GM23248 (cell line): ENCODE measurements at places on chromosomes 12 and 14.

- DNase-seq, result no peak
Measured at GRCh38 chr14:92482621-92483319, 30.8 kb upstream of the RIN3 start.

DNA sequence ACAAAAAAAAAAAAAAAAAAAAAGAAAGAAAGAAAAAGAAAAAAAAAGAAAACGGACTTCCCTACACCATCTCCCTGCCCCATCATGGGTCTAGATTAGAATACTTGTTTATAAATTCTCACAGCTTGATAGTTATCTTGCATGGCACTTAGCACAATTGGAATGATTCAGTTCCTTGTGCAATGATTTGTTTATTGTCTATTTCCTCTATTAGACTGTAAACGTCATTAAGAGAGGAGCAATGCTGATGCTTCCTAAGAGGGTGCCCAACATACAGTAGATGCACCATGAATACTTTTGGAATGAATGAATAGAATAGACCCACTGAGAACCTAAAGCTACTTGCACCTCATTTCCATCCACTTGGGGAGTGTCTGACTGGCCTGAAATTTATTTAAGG, 40.8 kb downstream of the PAX9 start:
- no peak for DNase-seq

DNA sequence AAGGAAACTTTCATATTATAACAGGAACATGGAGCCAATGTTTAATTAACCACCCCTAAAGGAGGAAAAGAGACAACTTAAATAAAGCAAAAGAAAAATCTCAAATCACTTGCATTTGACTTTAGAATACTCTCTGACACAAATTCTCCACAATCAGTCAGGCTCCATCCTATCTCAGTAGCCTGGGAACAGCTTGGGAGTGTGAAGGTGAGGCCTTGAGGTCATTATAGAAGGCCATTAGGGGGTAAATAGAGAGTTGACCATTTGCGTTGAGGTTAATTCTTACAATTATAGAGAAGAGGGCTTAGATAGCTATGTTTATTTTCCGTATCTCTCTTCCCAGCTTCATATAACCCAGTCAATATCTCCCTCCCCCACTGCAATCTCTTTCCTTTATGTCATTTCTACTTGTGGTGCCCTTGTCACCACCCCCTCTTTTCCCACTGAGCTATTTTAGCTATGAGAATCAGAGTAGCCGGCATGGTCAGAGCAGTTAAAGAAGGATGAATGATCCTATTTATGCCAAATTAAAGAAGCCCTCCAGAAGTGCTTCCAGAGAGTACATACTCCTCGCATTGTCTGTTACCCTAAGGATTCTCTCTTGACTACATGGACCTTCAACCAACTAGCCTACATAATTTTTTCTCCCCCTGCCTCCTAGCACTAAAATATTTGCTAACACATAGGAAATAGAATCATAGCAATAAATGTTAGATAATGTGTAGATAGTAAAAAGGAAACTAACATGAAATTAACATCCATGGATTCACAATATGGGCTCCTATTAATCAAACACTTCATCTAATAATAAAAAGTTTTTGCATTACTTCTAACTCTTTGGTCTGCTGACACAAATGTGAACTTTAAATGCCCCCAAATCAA, 135.2 kb upstream of the KRR1 start:
- no peak for DNase-seq

DNA sequence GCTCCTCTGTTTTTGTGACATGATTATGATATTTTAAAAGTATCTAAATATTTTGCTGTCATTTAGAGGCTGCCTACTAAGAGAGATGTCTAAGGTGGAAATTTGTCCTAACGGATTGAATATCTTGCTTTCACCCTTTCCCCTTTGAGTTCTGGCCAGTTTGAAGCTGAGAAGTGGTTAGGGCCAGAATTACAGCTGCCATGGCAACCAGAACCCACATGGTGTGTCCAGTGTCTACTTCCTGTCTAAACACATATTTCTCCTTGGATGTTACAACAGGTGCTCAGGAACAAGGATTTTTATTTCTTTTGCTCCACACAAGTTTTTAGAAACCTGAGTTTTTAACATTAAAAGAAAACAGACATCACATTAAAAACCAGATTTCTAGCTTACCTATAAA, 335.1 kb upstream of the OR4E1 start:
- no peak for DNase-seq

DNA sequence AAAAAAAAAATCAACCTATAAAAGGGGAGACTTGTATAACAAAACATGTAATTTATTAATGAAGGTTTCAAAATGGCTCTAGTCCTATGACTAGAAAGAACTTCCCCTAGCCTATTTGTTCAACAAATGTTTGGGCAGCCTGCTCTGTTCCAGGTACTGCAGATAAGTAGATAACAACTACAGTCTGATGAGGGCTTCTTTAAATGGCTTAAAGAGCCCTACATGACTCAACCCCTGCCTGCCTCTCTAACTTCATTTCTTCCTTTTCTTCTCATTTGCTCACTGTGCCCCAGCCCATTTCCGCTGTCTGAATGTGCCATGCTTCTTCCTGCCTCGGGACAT, 21.5 kb downstream of the ALDH6A1 start:
- DNase-seq, result peak; percentile 48

GRCh38 chr12:111268738-111269572, 99.9 kb downstream of the PHETA1 start:
- peak; percentile 22 for DNase-seq

DNA sequence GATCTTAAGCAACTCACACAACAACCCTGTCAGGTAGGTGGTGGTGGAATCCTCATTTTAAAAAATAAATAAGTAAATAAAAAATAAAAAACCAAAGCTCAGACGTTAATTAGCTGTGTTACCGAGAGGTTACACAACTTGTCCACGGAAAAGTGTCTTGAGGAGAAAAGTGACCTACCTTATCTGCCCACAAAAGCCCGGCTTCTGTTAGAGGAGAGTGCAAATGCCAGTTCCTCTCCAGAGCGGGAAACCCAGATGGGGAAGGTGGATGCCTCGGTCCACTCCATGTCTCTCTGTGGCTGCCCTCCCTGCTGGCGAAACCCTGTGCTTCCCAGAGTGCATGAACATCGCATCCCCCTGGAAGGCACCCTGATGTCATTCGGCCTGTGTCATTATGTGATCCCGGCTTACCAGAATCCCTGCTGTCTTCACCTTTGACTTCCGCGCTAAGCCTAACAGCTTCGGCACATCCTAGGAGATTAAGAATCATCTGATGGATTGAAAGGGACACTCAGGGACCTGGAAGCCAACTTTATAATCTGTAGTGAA, 6.4 kb downstream of the MLXIP start:
- DNase-seq, result no peak

DNA sequence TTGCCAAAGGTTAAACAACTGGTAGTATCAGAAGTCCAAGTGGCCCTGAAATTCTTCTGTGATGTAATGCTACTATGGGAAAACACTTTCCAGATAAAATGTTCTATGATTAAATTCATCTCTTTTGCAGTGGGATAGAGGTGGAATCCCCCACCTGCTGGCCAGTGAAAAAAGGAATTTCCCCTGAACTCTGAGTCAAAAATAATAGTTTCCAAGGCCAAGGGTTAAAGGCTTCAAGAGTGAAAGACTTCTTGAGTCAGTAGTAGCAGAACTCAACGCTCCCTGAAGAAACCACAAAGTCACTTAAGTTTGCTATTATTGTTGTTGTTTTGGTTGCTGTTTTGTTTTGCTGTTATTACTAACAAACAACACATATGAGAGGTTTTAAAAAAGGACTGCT, 330.8 kb downstream of the SOX5 start:
- DNase-seq, result no peak

DNA sequence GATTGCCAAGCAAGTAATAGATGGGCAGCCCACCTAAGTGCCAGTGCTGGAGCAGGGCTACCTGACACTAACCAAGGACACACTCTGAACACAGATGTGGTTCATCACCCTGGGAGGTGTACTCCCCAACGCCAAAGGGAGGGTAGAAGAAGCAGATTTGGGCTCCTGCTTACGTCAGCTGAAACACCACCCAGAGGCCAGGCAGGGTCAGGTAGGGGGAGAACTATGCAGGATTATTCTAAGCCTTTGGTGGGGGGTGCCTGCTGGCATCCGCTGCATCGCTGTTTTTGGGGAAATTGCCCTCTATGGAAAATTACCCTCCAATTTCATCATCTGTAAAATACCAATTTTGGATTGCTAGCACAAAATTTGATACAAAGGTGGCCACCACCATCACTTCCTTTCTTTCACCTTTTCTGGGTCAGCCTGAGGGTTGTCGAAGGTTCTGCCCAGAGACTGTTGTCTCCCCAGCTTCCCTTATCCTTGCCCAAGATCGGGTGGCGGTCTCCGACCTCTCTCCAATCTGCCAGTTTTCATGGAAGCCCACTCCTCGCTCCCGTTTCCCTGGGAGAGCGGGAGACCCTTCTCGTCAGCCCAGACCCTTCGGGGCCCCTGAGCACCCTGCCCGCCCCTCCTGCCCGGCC, 535 bp downstream of the BIN2 start:
- no peak for DNase-seq

- DNase-seq, result no peak
Measured at GRCh38 chr12:29578070-29578469, 80.6 kb upstream of the OVCH1 start.

GRCh38 chr14:102210421-102211042, 70.8 kb downstream of the WDR20 start:
- no peak for DNase-seq

DNA sequence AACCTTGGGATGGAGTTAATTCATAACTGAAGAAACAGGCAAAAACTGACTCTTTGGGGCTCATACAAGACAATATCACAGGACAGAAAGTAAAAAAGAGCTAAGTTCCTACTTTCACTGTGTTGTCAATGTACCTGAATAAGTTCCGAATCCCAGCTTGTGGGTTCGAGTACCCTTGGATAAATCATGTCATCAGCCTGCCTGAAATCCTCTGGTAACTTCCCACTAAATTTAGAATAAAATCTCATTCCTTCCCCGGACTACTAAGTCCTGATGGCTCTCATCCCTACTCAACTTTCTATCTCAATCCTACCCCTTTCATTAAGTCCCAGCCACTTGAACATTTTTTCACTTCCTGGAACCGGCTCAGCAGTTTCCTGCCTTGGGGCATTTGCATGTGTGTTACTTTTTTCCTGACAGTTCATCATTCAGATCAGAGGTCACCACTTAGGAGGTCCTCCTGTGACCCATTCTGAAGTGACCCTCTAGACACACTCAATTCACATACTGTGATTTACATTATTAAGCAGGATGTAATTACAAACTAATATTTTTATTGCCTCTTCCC, 12.7 kb downstream of the ERP29 start:
- peak; percentile 12 for DNase-seq

DNA sequence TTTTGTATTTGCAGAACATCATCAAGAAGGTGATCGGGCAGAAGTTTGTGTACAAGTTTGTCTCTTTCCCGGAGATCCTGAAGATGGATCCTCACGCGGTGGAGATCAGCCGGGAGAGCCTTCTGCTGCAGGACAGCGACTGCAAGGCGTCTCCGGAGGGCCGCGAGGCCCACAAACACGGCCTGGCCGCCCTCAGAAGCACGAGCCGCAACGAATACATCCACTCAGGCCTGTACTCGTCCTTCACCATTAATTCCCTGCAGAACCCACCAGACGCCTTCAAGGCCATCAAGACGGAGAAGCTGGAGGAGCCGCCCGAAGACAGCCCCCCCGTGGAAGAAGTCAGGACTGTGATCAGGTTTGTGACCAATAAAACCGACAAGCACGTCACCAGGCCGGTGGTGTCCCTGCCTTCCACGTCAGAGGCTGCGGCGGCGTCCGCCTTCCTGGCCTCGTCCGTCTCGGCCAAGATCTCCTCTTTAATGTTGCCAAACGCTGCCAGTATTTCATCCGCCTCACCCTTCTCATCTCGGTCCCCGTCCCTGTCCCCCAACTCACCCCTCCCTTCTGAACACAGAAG, 52.8 kb downstream of the ELK3 start:
- no peak for DNase-seq

- DNase-seq, result no peak
Measured at GRCh38 chr12:2453761-2454090, 341.0 kb upstream of the FKBP4 start.

DNA sequence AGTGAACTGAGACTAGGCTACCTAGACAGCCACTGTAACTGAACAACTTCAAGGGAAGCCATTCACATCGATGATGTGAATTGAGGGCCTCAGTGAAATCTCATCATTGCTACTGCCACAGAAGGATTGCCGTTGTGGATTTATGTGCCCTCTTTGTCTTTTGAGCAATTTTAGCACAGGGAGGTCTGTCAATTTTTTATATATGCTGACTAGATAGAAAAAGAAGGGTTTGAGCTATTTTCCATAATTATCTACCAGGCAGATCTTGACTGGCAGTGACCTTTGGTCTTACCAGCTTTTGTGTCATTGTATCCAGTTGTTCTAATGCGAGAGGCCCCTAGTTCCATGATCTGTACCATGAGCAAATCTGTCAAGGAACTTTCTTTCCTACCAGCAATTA, 179.4 kb downstream of the ERC1 start:
- DNase-seq, result no peak

- DNase-seq, result no peak
Measured at GRCh38 chr12:7459973-7460372, 16.0 kb upstream of the CD163L1 start.

DNA sequence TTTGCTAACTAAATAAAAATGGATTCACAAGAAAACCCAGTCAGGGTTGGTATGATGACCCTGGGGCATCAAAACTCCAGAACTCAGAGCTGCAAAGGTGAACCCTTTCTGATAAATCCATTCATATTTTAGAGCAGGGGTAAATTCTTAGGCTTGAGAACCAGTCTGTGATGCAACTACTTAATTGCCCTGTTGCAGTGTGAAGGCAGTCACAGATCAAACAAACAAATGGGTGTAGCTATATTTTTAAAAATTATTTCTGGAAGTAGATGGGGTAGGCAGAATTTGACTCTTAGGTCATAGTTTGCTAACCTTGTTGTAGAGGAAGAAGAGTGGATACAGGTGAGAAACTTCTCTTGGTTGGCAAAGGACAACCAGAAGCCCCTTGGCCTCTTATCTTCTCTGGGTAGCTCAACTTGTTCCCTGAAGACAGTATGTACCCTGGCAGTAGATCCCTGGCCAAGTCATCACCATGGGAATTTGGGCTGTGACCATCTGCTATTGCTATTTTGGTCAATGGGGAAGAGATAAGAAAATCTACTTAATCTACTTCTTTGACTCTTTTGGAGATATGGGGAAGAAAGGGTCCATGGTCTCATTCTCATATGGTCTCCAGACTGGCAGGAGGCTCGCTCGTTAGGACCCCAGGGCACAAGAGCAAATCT, 216.1 kb downstream of the PPM1H start:
- DNase-seq, result no peak

- no peak for DNase-seq
Measured at GRCh38 chr14:102900631-102901571, 21.6 kb upstream of the AMN start.

- DNase-seq, result no peak
Measured at GRCh38 chr12:102329883-102330282, 132.2 kb upstream of the PMCH start.

DNA sequence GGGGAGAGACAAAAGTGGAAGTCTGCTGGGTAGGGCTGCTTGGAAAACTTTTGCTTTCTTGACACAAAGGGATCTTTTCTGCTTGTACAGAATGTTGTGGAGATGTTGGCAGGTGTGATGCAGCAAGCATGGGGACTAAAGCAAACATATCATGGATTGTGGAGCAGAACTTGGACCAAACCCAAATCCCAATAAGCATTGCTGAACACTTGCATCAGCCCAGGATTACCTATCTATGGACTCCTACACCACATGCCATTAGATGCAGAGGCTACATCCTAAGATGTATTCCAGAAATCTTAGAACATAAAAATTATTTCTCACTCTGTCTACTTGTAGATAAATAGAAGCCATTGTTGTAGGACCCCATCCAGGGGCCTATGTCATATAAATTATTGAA, 44.7 kb upstream of the RERG start:
- DNase-seq, result no peak
